ENCODE measurements at places on chromosomes 12 and 14. TPM values are rescaled to one million over a fixed set of nuclear protein-coding genes. Genes with fewer than 3 reads are reported as not detected.

DNA sequence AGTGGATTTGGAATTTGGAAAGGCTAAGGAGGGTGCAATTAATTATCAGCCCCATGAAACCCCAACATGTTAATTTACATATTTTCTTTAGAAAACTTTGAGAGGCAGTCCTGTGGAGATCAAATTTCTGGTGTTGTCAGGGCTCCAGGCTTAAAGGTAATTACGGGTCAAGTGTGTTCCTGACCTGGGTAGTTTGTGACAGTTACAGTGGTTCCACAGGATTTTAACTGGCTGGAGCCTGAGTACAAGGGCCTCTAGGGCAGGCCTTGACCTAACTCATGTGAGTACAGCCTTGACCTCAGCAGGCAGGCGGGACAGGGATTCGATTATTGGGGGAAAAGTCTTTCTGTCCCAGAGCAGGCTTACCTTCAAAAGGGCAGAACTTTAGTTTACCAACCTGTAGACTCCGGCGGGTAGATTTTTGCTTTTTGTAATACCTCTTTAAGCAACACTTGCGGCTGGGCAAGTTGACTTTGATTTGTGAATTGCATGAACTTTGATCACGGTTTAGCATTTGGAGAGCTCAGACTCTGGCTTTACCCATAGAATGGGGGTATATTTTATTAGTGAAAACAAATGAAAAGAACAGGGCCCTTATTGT lies 8.4 kb upstream of the PPTC7 start:
- no peak for DNase-seq

DNA sequence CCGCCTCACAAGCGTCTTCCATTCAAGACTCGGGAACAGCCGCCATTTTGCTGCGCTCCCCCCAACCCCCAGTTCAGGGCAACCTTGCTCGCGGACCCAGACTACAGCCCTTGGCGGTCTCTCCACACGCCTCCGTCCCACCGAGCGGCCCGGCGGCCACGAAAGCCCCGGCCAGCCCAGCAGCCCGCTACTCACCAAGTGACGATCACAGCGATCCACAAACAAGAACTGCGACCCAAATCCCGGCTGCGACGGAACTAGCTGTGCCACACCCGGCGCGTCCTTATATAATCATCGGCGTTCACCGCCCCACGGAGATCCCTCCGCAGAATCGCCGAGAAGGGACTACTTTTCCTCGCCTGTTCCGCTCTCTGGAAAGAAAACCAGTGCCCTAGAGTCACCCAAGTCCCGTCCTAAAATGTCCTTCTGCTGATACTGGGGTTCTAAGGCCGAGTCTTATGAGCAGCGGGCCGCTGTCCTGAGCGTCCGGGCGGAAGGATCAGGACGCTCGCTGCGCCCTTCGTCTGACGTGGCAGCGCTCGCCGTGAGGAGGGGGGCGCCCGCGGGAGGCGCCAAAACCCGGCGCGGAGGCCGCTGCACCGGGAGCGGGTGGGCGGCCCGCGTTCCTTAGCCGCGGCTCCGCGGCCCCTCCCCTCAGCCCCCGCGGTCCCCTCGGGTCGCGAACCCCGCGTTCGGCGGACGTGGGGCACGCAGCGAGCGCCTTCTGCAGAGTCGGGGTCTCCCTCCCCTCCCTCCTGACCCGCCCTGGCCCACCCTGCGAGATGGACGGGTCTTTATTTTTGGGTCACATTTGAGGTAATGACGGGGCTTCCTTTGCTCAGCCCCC lies at the start of gene UBC:
TSS of gene UBC (minus strand) at position 259 of the 847 bp plus-strand sequence. CDS start 879 bp downstream, outside the sequence.
- DNase-seq, result peak; percentile 99

GRCh38 chr14:94826774-94827173 lies 56.9 kb upstream of the GSC start:
- no peak for DNase-seq

DNA sequence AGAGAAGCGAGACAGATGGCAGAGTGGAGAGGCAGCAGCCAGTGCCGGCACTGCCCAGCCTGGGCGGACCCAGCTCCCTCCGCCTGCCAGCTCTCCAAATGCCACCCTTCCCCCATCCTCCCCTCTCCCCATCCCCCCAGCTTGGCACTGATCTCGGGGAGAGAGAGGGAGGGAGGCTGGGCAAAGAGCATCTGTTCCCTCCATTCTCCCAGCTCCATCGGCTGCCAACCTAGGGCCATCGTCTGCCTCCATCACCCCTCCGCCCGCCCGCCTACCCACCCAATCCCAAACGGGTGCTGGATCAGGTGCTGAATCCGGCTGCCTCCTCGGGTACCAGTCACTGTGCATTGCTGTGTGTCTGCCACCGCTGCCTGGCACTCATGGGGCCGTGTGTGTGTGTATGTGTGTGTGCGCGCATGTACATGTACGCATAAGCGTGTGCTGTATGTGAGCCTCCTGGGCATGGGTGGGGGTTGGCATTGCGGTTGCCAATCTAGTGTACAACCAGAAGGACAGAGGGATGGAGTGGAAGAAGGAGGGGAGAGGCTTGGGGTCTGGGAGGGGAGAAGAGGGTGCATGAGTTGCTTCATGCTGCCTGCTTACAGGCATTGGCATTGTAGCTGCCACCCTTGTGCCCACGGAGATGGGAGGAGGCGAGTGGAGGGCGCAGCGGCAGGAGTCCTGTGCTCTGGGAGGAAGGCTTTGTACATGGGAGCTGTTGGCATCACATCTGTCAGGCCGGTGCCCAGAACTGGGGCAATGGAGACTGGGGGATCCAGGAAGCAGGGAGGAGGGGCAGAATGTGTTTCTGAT lies 38.4 kb downstream of the ZFHX2 start:
- DNase-seq, result no peak

DNA sequence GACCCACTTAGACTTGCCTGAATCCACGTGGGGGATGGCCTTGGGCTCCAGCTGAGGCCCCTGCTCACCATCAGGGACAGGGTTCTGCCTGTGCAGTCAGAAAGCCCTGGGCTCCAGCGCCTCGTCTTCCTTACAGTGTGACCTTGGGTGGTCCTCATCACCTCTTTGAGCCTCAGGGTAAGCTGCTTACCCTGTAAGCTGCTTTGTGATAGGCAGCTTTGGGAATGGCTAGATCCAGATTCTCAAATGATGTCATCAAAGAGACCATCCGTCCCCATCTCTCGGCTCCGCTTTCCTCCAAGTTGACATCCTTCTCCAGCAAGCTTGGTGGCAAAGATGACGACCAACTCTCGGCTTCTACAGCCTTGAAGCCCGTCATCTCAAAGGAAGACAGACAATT lies 127.0 kb downstream of the ADCK1 start:
- no peak for DNase-seq

- no peak for DNase-seq
These were observed 538 bp upstream of the TIGAR start for GRCh38 chr12:4320497-4320852.

CIDEB gene
- total RNA-seq, result 34.3 TPM

PZP gene
- not detected for total RNA-seq

GNB3 gene
- 0.27 TPM for total RNA-seq

SERPINA5 gene
- not detected for total RNA-seq

PSME1 gene
- total RNA-seq, result 237 TPM

APOF gene
- total RNA-seq, result not detected

TBC1D30 gene
- total RNA-seq, result 0.29 TPM

Data from B cell (primary cell).